ENCODE measurements at places on chromosomes 11 and 22.
A peak's percentile ranks its signal among the peaks of the same experiment; 100 is the strongest.

DNA sequence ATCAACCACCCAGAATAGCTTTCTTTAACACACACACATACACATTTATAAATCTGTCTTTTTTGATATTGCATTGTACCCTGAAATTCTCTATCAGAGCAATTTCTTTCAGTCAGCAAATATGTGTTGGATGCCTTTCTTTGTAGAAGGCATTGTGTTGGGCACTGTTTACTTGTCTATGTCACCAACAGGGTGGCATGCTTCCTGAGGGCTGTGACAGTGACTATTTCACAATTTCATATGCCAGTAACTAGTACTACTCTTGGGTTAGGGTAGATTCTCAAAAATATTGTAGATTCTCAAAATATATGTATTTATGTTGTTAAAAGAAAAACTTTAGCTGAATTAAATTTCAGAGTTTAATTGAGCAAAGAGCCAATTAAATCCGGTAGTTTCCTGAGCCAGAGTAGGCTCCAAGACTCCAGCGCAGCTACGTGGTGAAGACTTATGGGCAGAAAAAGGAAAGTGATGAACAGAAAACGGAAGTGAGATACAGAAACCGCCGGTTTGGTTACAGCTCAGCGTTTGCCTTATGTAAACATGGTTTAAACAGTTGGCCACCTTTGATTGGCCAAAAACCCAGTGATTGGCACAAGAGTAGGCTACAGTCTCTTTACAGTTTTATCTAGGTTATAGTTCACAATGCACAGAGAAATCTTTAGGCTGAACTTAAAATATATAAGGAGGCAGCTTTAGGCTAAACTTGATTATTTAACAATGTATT is 723.3 kb downstream of the NTM start:
- DNase-seq = no peak

DNA sequence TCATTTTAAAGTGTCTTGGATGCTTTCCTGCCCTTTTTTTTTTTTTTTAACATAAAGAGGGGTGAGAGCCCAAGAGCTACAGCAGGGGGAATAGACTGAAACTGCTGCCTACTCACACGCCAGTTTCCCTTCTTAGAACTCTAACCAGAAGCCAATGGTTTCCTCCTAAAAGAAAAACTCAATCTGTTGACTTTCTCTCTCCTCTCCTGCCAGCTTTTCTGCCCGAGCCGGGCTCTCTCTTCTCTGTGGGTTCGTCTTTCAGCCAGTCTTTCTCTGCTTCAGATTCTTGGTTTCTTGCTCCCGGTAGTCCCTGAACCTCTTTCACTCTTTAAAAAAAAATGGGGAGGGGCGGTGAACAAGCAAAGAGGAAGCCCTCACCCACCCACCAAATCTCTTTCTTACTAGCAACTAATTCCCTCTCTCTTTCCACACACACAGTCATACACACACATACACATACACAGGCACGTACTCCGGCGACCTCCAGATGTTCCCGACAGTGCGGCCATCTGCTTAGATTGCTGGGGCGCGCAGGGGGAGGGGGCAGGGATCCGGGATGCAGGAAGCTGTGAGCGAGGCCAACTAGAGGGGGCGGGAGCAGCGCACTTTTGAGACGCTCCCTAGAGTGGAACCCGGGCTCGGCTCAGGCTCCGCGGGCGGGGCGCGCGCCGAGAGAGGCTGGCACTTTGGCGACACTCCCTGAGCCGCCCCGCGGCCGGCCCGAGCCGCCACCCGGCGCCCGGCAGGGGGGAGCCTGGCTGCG is 444 bp upstream of the TSKU start:
- peak; percentile 81 for DNase-seq

- DNase-seq = no peak
Observed at GRCh38 chr11:130118636-130119387, 40.8 kb upstream of the ST14 start.

DNA sequence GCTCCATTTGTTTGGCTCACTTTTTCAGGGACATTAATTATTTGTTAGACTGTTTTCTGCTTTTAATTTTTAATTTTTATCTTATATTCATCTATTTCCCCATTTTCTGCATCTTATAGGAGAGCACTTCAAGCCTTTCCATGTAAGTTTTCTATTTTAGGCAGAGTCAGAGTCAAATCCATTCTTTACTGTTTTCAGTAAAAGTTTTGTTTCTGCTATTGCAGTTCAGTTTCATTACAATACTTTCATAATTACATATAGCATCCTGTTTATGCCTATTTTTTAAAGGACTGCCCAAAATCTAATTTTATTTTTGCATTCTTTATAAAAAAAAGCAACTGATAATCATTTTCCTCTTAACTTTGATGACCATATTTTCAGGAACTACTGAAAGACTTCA is 3.8 kb upstream of the OR10A5 start:
- no peak for DNase-seq

- no peak for DNase-seq
Observed at GRCh38 chr11:66006134-66006890, 4.0 kb downstream of the BANF1 start.

DNA sequence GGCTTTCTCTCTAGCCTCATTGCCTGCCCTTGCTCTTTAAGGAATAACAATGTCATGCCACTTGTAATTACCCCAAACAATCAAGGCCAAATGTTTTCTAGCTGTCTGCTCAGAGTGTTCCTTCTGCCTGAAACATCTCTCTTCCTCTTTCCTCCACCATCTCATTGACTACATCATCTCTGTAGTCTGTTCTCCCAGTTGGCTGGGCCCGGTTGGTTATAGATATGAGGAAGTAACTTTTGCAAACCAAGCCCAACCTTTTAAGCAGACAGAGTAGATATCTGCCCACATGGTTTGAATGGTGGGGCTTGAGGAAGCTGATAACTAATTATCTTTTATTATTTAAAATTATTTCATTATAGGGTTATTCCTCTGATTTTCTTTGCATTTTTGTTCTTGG is 104.5 kb downstream of the NTM start:
- DNase-seq = no peak

GRCh38 chr11:77082838-77083565 is 16.2 kb downstream of the CAPN5 start:
- no peak for DNase-seq

All from D721Med (cell line).